ENCODE measurements at places on chromosomes 7 and 10.

DNA sequence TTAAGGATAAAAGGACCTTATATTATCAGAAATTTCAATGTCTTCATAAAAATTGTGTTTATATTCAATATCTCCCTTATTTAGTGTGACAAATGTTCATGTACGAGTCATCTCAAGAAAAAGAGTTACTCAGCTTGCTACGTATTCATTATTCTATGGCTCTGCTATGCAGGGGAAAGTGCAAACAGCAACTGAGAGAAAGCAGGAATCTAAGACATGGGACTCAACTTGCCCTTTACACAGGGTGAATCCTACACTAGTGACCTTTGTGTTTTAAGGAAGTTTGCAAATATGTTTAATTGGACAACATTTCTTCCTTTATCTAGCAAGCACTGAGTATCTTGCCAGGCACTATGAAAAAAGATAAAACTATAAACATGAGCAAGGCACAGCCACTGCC, 104.7 kb downstream of the NPSR1 start:
- DNase-seq: no peak

- no peak for DNase-seq
Measured at GRCh38 chr10:48400850-48401220, 94.4 kb downstream of the MAPK8 start.

DNA sequence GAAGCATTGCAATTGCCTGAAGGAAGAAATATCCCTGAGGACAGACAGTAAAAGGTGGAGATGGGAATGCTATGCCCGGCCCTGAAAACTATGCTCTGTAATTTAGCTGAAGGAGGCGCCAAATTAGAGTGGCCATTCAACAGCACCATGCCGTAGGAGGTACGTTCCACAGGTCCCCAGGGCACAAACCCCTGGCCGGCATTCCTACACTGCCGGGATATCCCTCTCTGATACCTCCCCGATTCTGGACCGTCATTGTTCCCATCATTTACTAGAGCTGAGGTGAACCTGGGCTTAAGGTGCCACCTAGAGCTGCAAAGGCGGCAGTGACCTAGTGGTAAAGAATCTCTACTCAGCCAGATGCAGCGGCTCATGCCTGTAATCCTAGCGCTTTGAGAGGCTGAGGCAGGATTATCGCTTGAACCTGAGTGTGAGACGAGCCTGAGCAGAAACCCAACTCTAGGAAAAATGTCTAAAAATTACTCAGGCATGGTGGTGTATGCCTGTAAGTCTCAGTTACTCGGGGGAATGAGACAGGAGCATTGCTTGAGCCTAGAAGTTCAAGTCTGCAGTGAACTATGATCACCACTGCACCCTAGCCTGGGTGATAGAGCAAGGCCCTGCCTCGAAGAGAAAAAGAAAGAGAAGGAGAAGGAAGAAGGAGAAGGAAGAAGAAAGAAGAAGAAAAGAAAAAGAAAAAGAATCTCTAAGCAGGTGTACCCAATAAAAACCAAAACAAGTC, 53.0 kb upstream of the TNKS2 start:
- no peak for DNase-seq

- no peak for DNase-seq
Measured at GRCh38 chr10:13842117-13842516, 255.4 kb downstream of the PRPF18 start.

DNA sequence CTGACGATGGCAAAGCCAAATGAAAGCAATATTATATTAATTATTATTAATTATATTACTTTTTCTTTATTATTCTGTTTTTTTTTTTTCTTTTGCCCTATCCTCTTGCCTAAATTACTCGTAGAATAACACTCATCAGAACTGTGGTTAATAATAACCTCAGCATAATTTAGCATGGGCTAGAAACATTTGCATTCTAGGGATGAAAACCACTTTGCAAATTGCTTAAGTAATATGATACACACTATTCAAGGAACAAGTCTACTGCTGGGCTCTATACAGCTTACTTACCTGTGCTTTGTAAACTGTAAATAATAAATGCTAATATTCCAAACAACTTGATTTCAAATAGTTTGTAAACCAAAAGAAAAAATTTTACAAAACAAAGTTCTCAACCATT, 375.8 kb downstream of the HGF start:
- no peak for DNase-seq

- DNase-seq: no peak
Measured at GRCh38 chr7:141045842-141046620, 27.8 kb upstream of the TMEM178B start.

GRCh38 chr10:19290770-19291169, 242.2 kb downstream of the MALRD1 start:
- no peak for DNase-seq

GRCh38 chr7:13179011-13179582, 491.7 kb downstream of the ARL4A start:
- DNase-seq: peak; percentile 12

GRCh38 chr7:117478836-117479224, 995 bp upstream of the CFTR start:
- DNase-seq: no peak

DNA sequence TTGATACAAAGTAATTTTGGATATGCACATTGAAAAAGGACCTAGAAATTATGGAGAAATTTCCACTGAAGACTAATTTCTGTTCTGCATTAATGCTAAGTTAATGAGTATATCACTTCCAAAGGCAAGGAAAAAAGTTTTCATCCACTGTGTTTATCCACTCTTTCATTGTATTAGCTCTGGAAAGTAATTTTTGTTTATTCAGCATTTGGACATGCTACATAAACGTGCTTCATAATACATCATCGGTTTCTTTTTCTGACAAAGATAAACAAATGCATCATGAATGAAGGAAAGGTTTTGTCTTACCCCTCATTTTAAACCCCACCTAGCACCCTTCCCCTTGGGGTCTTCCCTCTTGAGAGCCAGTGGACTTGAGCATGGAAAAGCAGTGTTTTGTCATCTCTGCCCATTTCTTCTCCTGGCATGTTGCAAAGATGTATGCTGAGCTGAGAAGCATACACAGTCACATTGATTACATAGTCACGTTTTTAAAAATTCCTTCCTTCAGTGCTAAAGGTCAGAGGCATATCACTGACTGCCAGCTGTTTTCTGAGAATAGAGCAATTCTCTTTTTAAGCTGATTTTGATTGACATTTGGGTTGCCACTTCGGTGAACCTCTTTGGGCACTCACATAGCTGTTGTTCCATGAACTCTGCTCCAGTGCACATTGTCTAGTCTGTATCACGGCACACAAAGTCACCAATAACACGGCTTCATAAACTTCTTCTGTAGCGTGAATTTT, 65.9 kb upstream of the C7orf33 start:
- no peak for DNase-seq
